ENCODE measurements at places on chromosomes 5 and 9.

GRCh38 chr9:136090768-136091581 lies 4.1 kb downstream of the NACC2 start:
- DNase-seq: no peak

DNA sequence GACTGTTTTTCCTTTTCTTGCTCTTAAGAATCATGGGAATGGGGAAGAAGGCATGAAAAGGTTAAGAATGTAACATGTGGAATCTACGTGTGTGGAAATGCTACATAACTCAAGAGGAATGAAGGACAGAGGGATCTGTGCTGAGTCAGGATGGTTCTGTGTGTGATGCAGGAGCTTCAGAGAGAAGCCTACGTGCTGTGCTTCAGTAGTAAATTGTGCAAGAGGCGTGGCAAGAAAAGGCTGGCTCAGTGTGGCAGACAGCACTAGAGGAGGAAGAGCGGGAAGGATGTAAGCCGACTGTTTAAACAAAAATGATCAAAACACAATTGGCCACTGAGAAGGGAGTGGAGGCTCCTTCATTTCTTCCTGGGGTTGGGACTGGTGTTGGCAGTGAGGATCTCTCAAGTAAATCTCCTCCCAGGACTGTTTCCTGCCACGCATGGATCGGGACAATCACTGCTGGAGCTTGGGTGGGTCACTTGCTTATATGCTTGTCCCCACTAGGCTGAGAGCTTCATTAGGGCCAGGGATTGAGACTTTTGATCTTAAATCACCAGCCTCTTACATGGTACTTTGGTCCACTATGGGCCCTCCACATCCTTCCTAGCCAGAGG lies 59.4 kb upstream of the BASP1 start:
- DNase-seq: peak; percentile 8

- no peak for DNase-seq
These were observed 150.6 kb upstream of the EFNA5 start for GRCh38 chr5:107821288-107821687.

GRCh38 chr9:125438506-125439433 lies 177.1 kb downstream of the GAPVD1 start:
- no peak for DNase-seq

DNA sequence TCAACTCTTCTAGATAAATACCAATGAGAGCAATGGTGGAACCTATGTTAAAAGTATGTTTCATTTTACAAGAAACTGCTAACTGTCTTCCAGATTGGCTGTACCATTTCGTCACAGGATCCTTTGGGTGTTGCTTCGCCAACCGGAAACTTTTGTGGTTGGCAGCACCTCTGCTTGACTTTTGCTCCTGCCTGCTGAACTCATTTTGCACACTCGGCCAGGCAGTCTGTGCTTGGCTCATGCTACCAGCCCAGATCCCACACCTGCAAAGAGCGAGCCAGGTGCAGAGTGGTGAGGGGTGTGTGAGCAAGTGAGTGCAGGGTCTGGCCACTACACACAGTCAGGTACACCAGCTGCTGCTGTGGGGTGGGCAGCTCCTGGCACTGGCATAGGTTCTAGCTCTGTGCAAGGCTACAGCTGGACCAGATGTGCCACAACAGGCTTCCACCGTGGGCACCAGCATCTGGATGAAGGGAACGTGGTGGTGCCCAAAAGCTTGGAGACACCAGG lies 422.3 kb downstream of the PRR16 start:
- DNase-seq: no peak
